ENCODE measurements at places on chromosomes 3 and 15.

DNA sequence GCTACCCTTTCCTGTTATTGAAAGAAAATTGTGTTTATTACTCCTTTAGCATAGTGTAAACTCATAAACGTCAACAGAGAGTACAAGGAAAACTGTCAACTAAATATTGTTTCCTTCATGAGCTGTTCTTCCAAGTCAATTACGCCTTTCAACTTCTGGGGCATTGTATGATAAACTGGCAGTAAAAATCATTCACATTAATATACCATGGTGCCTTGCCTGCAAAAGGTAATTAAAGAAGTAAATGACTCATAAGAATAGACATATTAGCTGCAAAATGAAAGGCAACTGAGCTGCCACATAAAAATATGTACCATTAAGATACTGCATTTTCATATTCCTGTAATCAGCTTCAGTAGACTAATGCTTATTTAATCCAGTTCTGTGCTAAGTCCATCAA lies 447.3 kb downstream of the FOXP1 start:
- no peak for DNase-seq
- H3K36me3 ChIP-seq: no peaks in the 10 kb centered on the region
- no peak overlapping the region for H3K4me3 ChIP-seq
- no peaks in the 10 kb centered on the region for H3K27me3 ChIP-seq
- peak overlapping the region; percentile 94 for H3K27ac ChIP-seq

DNA sequence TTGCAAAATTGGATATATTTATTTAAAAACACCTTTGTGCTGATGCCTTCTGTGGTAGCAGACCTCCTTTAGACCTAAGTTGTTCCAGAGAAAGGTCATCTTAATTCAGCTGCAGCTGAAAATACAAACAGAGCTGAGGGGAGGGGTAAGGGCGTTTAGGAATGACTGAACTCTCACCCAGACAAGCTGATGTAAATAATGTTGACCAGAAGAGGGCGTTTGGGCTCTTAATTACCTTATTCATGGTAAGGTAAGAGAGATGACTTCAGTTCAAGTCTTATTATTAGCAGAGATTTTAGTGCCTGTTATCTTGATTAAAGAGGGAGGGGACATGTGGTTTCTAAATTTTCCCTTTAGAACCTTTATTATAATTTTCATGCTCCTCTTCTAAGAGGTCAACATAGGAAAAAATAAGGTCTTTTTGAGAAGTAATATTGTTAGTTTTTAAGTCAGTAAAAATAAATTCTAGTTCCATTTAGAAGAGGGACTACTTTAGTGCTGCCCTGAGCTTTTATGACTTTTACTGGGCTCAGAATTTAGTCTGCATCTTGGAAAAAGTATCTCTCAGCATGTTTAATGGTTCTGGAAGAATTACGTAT lies 46.3 kb downstream of the GPR171 start:
- no peak overlapping the region for H3K27ac ChIP-seq
- peak; percentile 81 for DNase-seq
- no peaks in the 10 kb centered on the region for H3K27me3 ChIP-seq
- no peaks in the 10 kb centered on the region for H3K36me3 ChIP-seq
- H3K4me3 ChIP-seq: no peak overlapping the region

DNA sequence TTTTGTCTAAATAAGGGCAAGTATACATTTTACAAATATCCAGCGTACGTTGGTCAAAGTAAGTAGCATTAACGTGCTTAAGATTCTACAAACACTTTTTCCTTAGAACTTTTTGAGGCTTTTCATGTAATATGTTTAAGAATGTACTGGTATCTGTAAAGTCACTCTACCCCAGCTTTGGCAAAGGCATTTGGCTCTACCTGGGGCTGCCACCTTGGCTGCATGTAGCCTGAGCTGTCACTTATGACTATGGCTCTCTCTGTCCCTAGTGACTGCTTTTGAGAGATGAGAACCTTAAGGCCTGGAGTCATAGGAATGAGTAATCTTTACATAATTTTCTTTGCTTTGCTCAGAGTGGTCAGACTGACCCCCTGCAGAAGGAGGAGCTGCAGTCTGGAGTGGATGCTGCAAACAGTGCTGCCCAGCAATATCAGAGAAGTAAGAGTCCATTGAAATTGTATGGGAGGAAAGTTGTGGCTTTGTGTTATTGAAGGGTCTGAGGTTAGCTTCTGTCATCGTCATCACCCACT lies 61.2 kb downstream of the IQGAP1 start:
- peaks cover 31% of the 10 kb centered on the region for H3K36me3 ChIP-seq
- no peaks in the 10 kb centered on the region for H3K4me1 ChIP-seq

- H3K4me3 ChIP-seq: no peak overlapping the region
- no peak overlapping the region for H3K27ac ChIP-seq
- no peaks in the 10 kb centered on the region for H3K4me1 ChIP-seq
- no peak for DNase-seq
These were observed 60.7 kb downstream of the ABI3BP start for GRCh38 chr3:100932491-100932890.

DNA sequence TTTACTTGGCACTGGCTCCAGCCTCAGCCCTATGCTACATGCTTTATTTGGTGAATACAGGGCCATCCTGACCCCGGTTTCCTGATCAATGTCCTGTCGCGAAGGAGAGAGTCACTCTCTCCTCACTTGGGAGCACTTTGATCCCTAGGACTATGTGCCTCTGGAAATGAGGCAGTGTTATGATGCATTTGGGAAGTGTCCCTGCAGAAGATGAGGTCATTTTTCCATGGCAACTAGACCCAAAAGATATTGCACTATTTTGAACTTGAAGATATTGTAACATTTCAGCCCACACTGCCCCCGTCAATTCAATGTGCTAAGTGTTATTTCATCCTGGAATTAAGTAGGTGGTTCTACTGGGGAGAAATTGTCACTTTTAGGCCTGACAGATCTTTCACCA lies 68.0 kb downstream of the LRRK1 start:
- no peak for DNase-seq
- no peak overlapping the region for H3K4me3 ChIP-seq
- no peaks in the 10 kb centered on the region for H3K4me1 ChIP-seq
- no peaks in the 10 kb centered on the region for H3K27me3 ChIP-seq
- H3K27ac ChIP-seq: no peak overlapping the region
- no peaks in the 10 kb centered on the region for H3K36me3 ChIP-seq

DNA sequence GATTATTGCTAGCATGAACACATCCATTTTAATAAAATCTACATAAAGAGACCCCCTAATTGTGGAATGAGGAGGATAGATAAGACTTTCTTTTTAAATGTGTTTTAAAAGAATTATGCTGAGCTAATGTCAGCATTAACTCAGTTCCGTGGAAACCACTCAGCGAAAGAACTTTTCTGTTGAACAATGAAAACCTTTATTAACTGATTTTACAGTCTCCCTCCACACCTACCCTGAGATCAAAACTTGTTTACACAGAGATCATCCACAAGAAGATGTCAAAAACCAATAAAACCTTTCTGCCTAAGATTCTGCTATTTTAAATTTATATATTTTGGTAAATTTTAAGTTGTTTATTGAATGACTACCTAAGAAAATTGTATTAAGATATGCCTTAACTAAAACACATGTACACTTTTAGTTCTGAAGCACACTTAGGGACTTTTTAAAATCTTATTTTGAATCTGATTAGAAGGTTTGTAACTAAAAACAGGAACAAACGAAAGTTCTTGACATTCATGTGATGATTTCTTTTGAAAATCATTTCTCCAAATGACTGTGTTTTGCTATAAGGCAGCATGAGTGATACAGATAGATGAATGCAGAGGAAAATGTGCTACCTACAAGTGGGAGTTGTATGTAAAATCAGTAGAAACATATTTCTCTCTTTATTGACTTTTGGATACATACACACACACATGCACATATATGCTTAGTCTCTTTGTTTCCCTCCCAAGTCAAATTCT lies 369.0 kb downstream of the UNC13C start:
- H3K4me3 ChIP-seq: no peak overlapping the region
- H3K27me3 ChIP-seq: no peaks in the 10 kb centered on the region
- H3K4me1 ChIP-seq: no peaks in the 10 kb centered on the region
- DNase-seq: no peak
- H3K27ac ChIP-seq: no peak overlapping the region

- no peak for DNase-seq
- H3K4me3 ChIP-seq: no peak overlapping the region
- no peak overlapping the region for H3K27ac ChIP-seq
- H3K36me3 ChIP-seq: no peaks in the 10 kb centered on the region
These were observed 30.1 kb downstream of the ISL2 start for GRCh38 chr15:76366714-76367113.

DNA sequence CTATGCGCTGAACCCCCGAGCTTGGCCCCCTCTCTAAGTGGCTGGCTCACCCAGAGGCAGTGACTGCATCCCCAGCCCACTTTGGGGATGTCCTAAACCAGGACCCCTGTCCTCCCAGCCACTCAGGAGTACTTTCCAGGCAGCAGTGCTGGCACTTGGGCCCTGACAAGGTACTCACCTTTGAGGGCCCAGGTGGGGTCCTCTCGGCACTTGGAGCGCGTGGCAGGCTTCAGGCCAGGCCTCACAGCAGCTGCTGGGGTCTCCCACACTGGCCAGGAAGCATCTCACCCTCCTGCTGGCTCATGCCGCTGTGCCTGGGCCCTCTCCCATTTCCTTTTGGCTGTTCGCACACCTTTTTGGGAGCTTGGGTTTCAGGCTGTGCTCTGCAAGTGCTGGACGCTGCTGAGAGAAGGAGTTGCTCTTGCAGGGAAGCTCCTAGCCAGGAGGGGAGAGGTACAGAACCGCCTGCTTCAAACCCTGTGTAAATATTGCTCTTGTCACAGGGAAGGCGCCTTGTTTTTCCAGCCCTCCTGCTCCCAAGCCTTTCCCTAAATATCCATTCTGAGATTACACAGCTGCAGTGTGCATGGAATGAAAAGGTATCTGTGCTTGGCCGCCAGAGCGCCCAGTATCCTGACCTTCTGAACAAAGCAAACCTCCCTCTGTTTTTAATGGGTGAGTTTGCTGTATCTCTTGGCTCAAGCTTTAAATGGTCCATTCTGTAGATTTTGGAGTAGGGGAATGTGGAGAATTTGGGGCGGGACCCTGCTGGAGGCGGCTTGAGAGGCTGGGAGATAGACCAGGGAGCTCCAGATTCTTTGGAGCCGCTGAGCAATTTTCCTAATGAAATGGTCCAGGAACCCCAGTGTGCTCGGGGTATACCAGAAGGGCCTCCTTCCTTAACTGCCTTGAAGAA lies 45.6 kb downstream of the DNASE1L3 start:
- no peak overlapping the region for H3K4me3 ChIP-seq
- peak overlapping the region; percentile 78 for H3K27ac ChIP-seq
- H3K36me3 ChIP-seq: no peaks in the 10 kb centered on the region
- no peaks in the 10 kb centered on the region for H3K27me3 ChIP-seq
- peak; percentile 52 for DNase-seq
- H3K4me1 ChIP-seq: peaks cover 14% of the 10 kb centered on the region

GRCh38 chr3:180383332-180384020 lies 218.5 kb upstream of the TTC14 start:
- no peaks in the 10 kb centered on the region for H3K27me3 ChIP-seq
- no peak overlapping the region for H3K27ac ChIP-seq
- no peaks in the 10 kb centered on the region for H3K4me1 ChIP-seq
- H3K36me3 ChIP-seq: no peaks in the 10 kb centered on the region
- no peak overlapping the region for H3K4me3 ChIP-seq

- H3K27ac ChIP-seq: no peak overlapping the region
- no peak for DNase-seq
- no peaks in the 10 kb centered on the region for H3K27me3 ChIP-seq
- H3K4me1 ChIP-seq: peaks cover 41% of the 10 kb centered on the region
- H3K36me3 ChIP-seq: no peaks in the 10 kb centered on the region
- no peak overlapping the region for H3K4me3 ChIP-seq
These were observed 234.7 kb downstream of the NFKBIZ start for GRCh38 chr3:102084006-102084405.

DNA sequence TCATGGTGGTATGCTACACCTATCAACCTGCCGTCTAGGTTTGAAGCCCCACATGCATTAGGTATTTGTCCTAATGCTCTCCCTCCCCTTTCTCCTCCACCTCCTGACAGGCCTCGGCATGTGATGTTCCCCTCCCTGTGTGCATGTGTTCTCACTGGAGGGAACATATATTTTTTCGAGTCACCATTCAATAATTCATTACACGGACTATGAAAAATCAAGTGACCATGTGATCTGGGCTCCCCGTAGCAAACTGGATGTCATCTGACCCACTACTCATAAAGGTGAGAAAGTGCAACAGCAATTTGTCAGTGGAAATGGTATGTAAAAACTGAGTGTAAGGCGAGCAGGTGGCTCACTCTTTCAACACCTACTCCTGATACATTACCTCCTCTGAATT lies 224.3 kb upstream of the RASGRP1 start:
- H3K27ac ChIP-seq: no peak overlapping the region
- H3K27me3 ChIP-seq: no peaks in the 10 kb centered on the region
- no peaks in the 10 kb centered on the region for H3K4me1 ChIP-seq

GRCh38 chr3:53382106-53382505 lies 34.8 kb upstream of the DCP1A start:
- no peaks in the 10 kb centered on the region for H3K27me3 ChIP-seq
- H3K4me1 ChIP-seq: peaks cover under 1% of the 10 kb centered on the region
- H3K27ac ChIP-seq: no peak overlapping the region
- no peaks in the 10 kb centered on the region for H3K36me3 ChIP-seq
- H3K4me3 ChIP-seq: no peak overlapping the region
- DNase-seq: peak; percentile 5

DNA sequence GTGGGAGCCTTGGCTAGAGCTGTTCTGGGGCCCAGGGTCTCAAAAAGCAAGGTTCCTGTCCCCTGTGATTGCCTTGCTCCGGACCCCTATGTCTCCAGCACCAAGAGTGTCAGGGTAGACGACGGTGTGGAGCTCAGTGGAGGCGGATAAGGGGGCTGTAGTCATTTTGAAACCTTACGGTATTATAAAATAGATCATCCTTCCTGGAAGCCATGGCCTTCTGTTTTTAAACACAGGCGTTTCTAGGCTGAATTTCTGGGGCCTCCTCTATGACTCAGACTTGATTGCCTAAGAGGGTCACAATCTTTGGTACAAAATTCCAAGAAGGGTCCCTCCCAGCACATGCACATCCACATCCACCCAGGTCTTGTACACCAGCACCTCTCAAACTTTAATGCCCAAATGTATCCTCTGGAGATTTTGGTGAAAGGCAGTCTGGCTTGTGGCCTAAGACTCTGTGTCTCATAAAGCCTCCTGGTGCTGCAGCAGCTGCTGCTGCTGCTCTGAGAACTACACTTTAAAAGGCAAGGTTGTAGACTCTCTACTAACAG lies 70.5 kb upstream of the XCR1 start:
- no peaks in the 10 kb centered on the region for H3K27me3 ChIP-seq
- no peaks in the 10 kb centered on the region for H3K36me3 ChIP-seq
- no peak overlapping the region for H3K4me3 ChIP-seq
- DNase-seq: peak; percentile 76
- no peak overlapping the region for H3K27ac ChIP-seq
- no peaks in the 10 kb centered on the region for H3K4me1 ChIP-seq

DNA sequence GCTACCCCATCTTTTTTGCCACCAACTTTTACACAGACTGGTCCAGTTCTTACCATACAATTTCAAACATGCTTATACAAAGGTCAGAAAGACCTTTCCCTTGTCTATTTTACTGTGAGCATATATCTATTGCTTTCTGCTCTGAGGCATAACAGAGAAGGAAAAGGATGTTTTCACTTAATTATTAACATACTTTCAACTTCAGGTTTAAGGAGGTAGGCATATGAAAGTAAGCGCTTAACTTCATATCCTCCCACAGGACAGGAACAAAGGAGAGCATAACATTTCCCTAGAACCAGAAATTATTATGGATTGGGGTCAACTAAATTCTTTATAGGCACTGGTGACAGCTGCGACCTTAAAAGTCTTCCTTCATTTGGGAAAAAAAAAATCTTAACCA lies 1.1 kb downstream of the MYEF2 start:
- H3K4me3 ChIP-seq: peak overlapping the region; percentile 83
- H3K27ac ChIP-seq: no peak overlapping the region
- DNase-seq: no peak
- no peaks in the 10 kb centered on the region for H3K36me3 ChIP-seq

- DNase-seq: no peak
- no peaks in the 10 kb centered on the region for H3K36me3 ChIP-seq
- no peak overlapping the region for H3K27ac ChIP-seq
- peak overlapping the region; percentile 61 for H3K4me3 ChIP-seq
- no peaks in the 10 kb centered on the region for H3K4me1 ChIP-seq
These were observed 12.4 kb downstream of the GNB5 start for GRCh38 chr15:52178765-52179164.
